ENCODE measurements at places on chromosomes 1 and 21.

- DNase-seq: peak; percentile 55
Measured at GRCh38 chr1:203462878-203463277, 12.7 kb upstream of the PRELP start.

DNA sequence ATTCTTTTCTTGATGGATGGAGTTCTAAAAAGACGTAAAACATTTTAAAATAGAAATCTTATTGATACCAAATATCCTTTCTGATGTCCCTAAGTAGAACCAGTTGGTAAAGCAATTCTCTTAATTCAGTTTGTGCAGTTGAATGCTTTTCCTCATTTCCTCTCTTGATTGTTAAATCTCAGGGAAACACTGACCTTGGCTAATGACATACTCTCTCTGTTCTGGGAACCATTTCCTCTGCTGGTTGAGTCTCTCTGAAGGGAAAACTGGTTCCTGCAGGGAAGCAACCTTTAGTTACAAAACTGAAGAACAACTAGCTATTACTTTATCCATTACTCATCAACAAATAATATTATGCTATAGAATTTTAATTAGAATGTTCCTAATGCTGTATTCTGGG, 36.7 kb downstream of the HLX start:
- no peak for DNase-seq

- no peak for DNase-seq
Measured at GRCh38 chr1:193094112-193094511, 11.1 kb downstream of the GLRX2 start.

GRCh38 chr1:214416858-214417257, 134.5 kb downstream of the PTPN14 start:
- no peak for DNase-seq

- no peak for DNase-seq
Measured at GRCh38 chr1:232511172-232511571, 118.8 kb downstream of the SIPA1L2 start.

- no peak for DNase-seq
Measured at GRCh38 chr1:55329091-55329490, 113.9 kb upstream of the USP24 start.

DNA sequence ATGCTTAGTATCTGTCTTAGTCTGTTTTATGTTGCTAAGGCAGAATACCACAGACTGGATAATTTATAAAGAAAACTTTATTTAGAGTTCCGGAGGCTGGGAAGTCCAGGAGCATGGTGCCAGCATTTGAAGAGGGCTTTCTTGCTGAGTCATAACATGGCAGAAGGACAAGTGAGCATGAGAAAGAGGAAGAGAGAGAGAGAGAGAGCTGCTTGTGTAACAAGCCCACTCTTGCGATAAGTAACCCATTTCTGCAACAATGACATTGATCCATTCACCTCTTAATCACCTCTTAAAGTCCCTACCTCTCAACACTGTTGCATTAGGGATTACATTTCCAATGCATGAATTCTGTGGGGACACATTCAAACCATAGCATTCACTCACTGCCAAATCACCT, 11.7 kb upstream of the MYOCOS start:
- DNase-seq: no peak

DNA sequence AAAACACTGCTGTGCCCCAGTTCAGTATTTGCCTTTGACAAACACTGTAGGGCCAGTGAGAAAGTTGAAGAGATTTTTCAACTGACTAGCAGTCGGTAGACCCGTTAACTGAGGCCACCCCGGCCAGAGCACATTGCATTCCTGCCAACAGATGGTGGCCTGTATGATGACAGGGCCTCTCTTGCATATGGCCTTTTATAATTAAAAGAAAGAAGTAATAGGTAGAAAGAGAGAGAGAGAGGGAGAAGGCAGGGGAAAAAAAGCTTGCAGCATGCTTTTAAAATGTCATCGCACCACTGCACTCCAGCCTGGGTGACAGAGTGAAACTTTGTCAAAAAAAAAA, 4.7 kb upstream of the C1orf174 start:
- DNase-seq: no peak

DNA sequence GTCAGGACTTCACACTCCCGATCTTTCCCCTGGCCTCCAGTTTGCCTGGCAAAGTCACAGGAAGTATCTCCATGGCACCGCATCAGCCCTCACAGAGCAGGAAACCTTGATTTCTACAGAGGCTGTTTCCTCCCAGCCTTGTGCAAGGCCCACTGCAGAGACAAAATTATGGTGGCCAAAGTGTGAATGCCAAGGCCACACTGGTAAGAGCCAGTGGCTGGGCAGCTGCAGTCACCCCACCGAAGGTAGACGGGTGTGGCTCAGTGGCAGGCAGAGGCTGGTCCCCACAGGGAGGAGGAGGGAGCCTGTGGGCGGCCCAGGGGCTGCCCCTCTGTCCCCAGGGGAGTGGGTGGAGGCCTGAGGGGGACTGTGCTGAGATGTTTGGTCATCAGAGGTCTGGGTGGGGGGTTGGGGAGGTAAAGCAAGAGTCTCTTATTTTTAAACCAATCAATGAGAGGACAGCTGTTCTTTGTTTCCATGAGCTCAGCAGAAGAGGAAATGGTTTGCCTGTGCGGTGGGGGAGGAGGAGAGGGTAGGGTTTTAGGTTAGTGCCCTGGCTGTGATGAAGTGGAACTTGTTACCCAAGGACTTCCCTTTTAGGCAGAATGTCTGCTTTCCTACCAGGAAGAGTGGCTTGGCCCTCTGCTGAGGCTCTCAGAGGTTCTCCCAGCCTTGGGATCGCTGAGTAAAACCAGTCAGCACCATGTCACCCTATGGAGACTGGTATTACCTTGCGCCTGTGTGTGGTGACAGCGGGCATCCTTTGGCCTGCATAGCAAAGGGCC, 18.0 kb upstream of the BTG2 start:
- no peak for DNase-seq

GRCh38 chr1:102967786-102968185, 140.5 kb downstream of the COL11A1 start:
- DNase-seq: no peak

DNA sequence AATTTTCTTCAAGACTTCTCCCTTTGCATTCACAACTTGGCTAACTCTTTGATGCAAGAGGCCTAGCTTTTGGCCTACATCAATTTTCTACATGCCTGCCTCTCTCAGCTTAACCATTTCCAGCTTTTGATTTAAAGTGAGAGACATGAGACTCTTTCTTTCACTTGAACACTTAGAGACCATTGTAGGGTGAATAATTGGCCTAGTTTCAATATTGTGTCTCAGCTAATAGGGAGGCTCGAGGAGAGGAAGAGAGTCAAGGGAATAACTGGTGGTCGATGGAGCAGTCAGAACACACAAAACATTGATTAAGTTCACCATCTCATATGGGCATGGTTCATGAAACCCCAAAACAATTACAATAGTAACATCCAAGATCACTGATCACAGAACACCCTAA, 225.5 kb downstream of the TPR start:
- DNase-seq: no peak

DNA sequence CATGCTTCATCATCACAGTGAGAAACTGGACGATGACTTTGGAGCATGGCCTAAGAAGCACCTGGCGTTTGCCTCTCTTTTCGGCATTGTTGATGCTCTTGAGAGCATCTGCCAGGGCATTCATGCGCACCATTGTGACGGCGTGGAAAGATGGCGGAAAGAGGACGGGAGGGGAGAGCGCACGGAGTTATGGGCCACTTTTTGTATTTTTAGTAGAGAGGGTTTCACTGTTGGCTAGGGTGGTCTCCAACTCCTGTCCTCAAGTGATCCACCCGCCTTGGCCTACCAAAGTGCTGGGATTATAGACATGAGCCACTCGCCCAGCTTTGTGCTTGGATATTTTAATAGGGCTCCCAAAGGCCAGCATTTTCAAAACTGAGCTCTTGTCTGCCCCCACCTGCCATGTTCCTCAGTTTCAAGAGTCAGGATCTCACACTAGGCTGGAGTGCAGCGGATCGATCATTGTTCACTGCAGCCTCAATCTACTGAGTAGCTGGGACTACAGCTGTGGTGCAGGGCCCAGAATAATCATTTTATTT, 5.3 kb downstream of the RPS8 start:
- no peak for DNase-seq

DNA sequence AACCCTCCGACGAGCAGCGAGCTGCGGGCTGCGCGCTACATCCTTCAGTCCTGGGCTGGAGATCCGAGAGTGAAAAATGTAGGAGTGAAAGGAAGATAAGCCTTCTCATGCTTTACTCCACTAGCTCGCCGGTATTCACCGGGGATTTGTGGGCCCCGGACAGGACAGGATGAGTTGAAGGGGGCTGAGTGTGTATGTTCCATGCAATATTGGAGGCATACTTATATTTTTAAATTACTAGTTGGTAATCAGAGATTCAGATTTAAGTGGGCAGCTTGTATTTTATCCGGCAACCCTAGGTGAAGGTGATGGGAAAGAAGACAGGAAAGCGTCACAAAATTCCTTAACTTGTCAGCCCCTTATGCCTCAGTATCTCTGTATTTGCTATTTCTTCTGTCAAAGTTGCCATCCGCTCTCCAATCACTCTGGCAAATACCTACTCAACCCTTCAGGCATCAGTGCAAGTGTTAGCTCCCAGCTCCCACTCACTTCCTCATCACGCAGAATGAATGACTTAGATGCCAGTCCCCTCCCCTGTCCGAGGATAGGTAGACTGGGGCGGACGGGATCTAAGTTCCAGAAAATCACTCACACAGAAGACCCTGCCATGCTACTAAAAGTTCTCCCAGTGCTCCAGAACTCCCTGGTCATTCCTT, 503 bp upstream of the PIGM start:
- DNase-seq: no peak

DNA sequence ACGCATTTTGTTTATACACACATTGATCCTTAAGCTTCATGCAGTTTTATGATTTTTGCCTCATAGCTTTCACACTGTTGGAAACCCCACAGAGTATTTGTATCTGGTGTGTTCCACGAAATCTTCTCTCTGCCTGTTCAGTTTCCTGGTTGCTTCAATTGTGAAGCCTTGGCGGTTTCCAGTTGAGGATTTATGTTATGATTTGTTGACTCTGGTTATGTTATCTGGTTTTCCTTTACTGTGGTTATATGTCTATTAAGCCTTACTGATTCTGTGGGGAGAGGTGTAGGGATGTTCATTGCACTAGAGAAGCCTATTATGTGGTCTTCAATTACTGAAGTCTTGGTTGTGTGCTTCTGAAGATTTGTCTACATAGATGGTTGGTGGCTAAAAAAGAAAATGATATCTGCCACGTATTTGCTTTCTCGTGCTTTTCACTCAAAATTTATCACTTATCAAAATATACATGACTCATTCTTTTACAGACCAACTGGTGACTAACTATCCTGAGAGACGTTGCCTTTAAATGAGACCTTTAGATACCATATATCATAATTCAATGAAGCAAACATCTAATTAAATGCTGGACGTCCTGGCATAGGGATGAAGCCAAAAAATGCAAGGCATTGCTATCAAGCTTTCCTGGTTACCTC, 488.0 kb upstream of the B3GALT2 start:
- no peak for DNase-seq

DNA sequence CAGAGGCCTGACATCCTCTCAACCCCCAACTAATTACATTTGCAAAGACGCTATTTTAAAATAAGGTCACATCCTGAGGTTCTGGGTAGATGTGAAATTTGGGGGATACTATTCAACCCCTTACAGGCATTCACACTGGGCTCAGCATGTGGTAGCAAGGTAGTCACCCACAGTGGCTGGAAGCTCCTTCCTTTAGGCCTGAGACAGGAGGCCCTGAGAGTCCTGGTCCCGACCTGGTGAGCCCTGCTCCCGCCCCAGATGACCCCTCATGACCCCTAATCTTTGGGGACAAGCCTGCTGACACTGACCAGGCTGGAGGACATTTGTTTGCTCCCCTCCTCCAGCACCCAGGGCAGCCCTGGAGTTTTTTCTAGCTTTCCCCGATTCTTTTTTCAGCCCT, 225.9 kb downstream of the DYRK1A start:
- no peak for DNase-seq

DNA sequence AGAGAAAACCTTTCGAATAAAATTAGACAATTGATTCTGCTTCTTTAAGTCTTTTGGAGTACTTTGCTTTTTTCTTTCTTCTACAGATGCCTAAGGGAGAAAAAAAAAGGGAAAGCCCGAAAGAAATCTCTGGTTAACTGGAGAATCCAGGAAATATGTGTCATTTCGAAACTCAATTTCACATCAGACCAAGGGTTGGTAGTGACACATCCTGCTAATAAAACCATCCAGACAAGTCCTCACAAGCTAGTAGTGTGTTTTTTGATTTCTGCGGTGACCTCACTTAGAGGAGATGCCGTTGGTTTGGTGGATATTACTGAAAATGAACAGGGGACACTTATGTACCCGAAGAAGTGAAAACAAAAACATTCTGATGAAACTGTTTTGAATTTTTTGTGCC, 726.5 kb upstream of the ADAMTS5 start:
- DNase-seq: no peak

GRCh38 chr1:114216431-114217173, 62.9 kb upstream of the SYT6 start:
- DNase-seq: no peak

GRCh38 chr1:27106561-27107323, 48.2 kb downstream of the SLC9A1 start:
- DNase-seq: no peak

- no peak for DNase-seq
Measured at GRCh38 chr1:101006553-101006952, 19.0 kb downstream of the DPH5 start.

DNA sequence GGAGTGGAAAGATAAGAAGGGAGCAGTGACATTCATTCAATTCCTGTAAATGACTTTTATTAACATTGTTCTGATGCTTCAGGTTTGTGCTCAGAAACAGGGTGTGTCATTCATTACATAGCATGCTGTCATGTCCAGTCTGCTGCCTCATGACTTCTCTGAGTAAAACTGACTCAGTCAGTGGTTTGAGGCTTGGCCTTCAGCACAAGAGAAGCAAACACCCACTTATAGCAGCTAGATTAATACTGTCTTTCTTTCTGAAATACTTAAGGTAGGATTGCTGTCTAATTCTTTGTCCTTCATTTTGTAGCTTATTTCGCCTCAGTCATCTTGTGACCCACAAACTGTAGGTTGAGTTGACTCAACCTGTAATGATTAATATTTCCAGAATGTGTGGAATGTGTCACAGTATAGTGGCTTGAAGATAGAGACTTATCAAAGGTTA, 32.9 kb downstream of the RASAL2 start:
- DNase-seq: peak; percentile 62

- DNase-seq: no peak
Measured at GRCh38 chr1:11802616-11802972, 3.2 kb downstream of the MTHFR start.

DNA sequence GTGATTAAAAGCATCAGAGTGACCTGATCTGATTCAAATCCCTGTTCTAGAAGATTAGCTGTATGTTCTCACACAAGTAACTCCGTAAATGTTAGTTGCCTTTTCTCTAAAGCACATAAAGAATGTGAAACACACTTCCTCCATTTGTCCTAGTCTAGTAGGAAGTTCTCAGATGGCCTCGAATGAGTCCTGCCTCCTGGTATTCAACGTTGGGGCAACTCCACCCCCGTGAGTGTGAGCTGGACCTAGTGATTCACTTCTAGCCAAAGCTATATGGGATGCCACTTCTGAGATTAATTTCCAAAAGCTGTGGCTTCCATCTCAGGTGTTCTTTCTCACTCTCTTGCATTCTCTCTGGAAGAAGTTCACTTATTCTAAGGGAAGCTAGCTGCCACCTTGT, 267.6 kb downstream of the GPATCH2 start:
- DNase-seq: no peak
